NCI-H1048 (cell line): ENCODE measurements at places on chromosomes 5 and 9.

DNA sequence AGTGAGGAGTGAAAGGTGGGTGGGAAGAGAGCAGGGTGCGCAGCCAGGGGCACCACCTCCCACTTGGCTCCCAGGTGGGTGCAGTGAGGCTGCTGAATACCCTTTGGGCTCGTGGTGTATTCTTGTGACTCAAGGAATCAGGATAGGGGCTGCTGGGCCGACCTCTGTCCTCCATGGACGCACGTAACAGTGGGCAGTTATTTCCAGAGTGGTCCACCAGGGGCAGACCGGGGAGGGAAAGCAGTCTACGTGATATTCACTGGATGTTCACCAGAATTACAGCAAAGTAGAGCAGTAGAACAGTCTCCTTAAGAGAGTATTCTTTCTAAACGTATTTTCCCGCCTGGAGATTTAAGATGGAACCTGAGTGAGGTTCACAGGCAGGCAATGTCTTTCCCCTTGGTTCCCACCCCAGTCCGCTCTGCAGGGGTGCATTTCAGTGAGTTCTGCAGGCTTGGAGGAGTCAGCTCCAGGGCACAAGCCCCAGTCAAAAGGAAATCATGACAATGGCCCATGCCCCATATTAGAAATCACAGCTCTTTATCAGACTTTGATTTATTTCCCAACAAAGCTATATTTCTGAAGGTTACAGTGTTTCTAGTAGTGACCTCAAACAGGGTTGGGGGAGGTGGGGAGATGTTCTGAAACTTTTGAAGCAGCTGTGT lies 88.7 kb downstream of the SYK start:
- DNase-seq = no peak

DNA sequence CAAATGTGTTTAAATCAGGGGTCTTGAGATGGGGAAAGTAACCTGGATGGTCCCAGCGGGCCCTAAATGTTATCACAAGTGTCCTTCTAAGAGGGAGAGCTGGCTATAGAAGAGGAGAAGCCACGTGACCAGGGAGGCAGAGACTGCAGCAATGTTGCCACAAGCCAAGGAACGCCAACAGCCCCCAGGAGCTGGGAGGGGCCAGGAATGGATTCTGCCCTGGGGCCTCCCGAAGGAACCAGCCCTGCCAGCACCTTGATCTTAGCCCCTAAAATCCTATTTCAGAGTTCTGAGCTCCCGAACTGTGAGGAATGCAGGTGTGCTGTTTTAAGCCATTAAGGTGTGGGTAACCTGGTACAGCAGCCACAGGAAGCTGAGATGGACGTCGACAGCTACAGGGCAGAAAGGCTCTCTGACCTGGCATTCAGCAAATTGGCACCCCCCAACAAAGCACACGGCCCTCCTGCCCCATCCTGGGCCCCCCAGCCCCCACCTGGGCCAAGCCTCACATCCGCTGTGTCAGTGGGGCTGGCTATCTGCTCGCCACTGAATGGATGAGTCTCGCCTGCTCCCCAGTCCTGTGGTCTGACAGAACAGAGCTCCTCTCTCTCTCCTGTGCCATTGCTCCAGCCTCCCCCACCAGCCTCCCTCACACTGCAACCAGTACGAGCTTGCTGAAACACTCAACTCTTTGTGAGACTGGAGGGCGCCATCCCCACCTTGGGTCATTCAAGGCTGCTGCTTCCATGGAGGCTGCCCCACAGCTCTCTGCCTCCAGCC lies 78.8 kb downstream of the ADAMTS2 start:
- no peak for DNase-seq

- DNase-seq = no peak
Measured at GRCh38 chr9:137502008-137502911, 43.1 kb upstream of the NSMF start.

- DNase-seq = no peak
Measured at GRCh38 chr5:36719282-36719681, 112.9 kb downstream of the SLC1A3 start.

- no peak for DNase-seq
Measured at GRCh38 chr5:89513299-89514044, 630.5 kb upstream of the MEF2C start.

- DNase-seq = no peak
Measured at GRCh38 chr5:80231243-80231642, 24.6 kb downstream of the SERINC5 start.

DNA sequence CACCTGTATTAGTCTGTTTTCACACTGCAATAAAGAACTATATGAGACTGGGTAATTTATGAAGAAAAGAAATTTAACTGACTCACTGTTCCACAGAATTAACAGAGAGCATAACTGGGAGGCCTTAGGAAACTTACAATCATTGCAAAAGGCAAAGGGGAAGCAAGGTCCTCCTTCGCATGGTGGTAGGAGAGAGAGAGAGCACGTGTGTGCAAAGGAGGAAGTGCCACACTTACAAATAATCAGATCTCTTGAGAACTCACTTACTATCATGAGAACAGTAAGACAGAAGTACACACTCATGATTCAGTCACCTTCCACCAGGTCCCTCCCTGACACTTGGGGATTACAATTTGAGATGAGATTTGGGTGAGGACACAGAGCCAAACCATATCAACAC lies 258.7 kb downstream of the TRIM32 start:
- no peak for DNase-seq

- DNase-seq = no peak
Measured at GRCh38 chr5:1824109-1824821, 23.1 kb downstream of the NDUFS6 start.

- no peak for DNase-seq
Measured at GRCh38 chr5:140575309-140575708, 10.7 kb downstream of the SLC35A4 start.

DNA sequence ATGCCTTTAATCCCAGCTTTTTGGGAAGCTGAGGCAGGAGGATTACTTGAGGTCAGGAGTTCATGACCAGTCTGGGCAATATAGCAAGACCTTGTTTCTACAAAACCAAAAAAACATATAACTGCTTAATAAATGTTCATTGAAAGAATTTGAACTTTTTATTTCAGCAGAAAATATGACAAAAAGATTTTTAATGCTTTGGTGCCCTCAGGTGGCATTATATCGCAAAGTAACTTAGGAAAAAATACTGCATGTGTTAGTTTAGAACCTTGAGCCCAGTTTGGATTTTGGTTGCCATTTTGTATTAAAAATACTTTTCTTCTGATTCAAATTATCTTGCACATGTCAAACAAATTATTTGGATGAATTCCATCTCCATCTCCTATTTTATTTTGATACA lies 103.2 kb downstream of the GPBP1 start:
- DNase-seq = no peak

DNA sequence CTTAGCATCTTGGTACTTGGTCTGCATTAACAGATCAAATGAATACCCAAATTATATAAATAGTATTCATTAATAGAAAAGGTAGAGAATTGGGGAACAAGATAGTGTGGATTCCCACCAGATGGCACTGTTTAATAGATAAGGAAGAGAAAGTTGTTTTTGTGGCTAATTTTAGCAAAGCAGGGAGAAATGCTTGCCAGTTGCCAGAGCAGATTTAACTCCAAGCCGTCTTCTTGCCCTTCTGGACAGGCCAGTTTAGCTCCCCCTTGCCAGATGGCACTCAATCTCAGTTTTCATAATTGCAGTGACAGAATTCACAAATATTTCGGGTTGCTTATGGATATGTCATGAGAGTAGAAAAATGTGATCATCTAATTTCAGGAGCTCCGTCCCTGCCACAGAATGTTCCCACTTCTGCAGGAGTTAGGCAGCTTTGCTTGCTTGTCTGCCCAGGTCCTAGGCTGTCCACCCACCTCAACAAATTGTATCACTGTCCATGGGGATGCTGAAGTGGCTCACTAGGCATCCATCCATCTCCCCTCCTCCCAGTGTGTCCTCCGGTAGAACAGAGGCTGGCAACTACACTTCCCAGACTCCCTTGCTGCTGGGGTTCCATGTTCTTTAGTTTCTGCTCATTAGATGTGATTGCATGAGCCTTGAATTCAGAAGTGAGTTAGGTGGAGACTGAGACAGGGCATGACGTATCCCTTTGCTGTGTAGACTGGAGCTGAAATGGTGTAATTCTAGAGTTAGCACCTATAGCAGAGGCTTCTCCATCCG lies 11.8 kb upstream of the HEXB start:
- no peak for DNase-seq

DNA sequence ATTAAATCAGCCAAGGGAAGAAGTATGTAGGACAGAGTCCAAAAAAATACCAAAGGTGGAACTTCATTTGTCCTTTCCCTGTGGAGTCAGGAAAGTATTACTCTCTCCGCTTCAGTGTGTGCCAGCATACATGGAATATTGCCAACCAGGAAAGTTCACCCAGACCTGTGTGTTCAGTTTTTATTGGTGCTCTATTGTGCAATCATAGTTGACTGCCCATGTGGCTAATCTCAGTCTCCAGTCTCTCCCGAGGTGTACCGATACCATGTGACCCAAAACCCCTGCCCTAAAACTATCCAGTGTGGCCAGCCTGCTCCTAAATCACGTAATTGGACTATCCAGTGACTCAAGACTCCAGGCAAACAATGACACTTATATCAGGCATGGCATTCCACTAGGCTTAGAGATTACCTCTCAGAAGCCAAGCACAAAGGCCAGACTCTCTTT lies 38.8 kb downstream of the NFX1 start:
- no peak for DNase-seq

GRCh38 chr5:169905017-169905416 lies 75.3 kb downstream of the INSYN2B start:
- DNase-seq = no peak

GRCh38 chr9:107707915-107708441 lies 218.4 kb upstream of the KLF4 start:
- DNase-seq = no peak

GRCh38 chr5:166962461-166962860 lies 1329.0 kb upstream of the WWC1 start:
- DNase-seq = no peak

GRCh38 chr5:97026721-97027120 lies 90.8 kb downstream of the LNPEP start:
- DNase-seq = no peak

DNA sequence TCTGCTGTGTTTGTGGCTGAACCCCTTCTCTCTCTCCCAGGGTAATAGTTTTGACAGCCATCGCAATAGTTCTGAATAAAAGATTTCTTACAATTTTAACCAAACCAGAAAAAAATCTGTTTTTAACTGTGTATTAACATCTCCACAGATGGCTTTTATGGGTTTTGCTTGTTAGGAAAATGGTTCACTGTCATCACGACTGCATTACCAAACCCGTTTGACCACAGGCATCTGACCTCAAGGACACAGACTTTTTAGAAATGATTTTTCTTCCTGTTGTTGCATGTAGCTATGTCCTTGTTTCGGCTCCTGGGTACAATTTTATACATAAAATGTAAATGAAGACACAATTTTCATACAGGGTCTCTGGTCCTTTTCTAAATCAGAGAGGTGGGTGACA lies 316.1 kb downstream of the IRX1 start:
- no peak for DNase-seq

GRCh38 chr5:132739232-132739631 lies 1.9 kb upstream of the KIF3A start:
- DNase-seq = no peak

DNA sequence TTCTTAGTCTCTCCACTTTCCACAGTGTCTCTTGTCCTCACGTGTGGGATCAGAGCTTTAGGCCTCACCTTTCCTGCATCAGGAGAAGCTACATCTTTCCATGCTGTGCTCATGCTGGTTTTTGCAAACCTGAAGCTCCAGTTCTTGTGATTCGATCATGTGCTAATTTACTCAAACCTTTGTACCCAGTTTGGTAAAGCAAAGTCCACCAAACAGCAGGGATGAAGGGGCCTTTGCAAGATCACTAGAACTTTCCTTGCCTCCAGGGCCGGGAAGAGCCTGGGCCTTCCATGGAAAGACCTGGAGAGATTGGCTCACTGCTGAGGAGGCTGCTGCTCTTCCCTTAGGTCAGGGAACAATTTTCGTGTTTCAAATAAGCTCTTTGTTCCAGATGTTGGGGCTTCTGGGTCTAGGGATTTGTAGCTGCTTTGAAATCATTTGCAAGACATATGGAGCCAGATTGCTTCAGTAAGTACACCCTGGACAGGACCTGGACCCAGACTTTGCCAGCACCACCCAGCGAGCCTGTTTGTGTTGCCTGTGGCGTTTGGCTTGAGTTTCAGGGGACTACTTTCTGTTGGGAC lies 18.7 kb upstream of the SPATA31E1 start:
- no peak for DNase-seq

GRCh38 chr5:60382716-60383115 lies 317.2 kb downstream of the DEPDC1B start:
- DNase-seq = no peak

DNA sequence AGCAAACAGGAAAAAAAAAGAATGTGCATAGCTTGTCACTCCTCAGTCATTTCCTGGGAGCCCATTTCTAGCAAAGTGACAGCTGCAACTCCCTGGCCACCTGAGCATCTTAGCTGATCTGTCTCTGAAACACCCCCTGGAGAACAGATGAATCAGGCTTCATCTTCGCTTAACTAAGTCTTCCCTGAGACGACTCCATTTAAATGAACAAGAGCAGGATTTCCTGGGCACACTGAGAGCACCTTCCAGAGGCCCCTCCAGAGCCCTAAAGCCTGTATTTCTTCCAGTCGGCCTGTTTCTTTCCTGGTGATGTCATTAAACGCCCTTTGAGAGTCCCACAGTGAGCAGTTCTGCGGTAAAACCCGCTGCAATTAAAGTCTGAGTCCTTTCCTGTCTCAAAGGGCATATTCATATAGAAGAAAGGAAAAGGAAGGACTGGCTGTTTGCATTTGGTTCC lies 13.9 kb downstream of the TGFBI start:
- DNase-seq = no peak

DNA sequence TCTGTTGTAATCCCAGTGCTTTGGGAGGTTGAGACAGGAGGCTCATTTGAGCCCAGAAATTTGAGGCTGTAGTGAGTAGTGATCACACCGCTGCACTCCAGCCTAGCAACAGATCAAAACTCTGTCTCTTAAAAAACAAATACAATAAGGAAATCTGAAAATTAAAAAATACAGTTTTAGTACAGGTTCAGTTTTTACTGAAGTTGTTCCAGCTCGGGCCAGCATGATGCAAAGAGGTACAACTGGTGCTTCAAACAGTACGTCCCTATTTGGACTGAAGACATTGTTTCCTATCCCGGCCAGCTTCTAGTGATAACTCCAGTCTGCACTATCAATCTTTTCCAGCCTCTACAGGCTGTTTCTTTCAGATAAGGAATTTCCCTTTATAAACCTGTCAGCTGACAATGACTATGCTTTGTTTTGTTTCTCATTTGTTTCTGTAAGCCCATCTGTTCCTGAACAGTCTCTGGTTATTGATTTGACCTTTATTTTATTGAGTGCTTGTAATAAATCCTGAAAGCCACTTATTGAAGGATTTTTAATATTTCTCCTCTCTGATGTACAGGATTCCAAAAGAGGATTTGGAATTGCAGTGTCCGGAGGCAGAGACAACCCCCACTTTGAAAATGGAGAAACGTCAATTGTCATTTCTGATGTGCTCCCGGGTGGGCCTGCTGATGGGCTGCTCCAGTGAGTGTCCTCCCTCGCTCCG lies 41.9 kb downstream of the TJP2 start:
- no peak for DNase-seq
